ENCODE measurements at places on chromosomes 7 and 10.

DNA sequence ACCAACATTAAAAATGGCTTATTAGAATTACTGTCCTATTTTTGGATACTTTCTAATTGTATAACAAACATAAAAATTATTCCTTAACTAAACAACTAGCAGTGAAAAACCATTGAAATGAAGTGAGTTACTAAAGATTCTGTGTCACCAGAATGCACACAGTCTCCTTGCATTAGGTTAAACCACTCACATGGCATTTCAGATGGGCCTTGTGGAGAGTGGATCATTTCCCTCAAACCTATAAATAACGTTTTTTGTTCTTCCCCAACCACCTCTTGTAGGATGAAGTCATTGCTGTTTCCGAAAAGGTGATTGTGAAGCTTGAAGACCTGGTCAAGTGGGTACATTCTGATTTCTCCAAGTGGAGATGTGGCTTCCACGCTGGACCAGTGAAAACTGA lies 38.4 kb downstream of the ARID5B start:
- DNase-seq = no peak

- no peak for DNase-seq
Observed at GRCh38 chr10:78518224-78518623, 484.6 kb downstream of the RPS24 start.

DNA sequence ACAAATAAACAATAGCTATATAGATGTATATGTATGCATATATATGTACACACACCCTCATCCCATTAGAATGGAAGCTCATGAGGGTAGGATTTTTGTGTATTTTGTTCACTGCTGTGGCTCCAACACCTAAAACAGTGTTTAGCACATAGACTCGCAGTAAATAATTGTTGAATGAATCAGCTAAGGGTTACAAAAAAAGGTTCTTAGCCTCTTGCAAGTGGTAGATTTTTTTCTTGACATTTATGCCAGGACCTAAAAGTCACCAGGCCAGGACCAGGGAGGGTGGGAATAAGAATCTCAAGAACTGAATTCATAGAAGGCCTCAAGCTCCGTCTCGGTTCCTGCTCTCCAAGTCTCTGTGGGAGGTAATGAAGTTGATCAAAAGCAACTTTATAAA lies 82.5 kb upstream of the CAPZA2 start:
- no peak for DNase-seq

DNA sequence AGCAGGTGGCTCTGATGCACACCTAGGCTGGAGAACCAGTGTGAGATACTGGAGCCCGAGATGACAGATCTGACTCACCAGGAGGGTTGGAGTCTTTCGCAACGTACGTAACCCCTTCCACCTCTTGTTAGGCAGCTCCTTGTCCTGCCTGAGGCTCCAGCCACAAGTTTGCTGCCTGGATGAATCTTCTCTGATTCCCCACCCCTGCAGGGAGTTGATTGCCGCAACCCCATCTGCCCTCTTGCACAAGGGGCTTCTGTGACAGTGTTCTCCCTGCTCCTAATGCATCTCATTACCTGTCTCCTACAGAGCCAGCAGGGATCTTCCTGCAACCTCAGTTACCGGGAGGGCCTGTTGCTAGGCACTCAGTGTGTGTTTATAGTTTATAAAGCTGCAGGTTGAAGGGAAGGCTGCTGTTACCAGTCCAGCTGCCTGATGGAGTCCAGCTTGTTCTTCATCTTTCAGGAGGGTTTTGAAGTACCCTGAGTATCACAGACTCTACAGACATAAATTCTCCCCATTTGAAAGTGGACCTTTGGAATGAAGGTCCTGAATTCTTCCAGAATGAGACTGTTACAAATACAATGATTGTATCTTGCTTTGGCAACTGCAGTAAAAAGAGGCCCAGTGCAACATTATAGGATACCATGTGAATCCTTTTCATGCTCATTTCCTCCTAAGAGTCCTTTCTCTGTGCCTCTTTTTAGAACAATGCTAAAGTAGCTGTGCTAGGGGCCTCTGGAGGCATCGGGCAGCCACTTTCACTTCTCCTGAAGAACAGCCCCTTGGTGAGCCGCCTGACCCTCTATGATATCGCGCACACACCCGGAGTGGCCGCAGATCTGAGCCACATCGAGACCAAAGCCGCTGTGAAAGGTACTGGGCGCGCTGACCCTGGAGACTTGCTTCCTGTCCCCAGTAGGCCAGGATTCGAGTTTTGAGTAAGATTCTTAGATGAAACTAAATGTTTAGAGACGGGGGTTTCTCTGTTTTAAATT lies 6.5 kb downstream of the MDH2 start:
- no peak for DNase-seq

DNA sequence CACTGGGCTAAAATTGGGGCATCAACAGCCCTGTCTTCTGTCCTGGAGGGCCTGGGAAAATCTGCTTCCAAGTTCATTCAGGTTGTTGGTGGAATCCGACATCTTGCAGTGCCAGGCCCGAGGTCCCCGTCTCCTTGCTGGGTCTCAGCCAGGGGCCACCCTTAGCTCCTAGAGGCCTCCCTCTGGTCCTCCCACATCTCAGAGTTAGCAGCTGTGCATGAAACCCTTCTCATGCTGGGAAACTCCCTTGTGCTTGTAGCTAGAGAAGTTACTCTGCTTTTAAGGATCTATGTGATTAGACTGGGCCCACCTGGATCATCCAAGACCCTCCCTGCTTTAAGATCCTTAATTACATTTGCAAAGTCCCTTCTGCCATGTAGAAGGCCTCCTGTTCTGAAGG lies 15.3 kb downstream of the HIP1 start:
- DNase-seq = no peak

DNA sequence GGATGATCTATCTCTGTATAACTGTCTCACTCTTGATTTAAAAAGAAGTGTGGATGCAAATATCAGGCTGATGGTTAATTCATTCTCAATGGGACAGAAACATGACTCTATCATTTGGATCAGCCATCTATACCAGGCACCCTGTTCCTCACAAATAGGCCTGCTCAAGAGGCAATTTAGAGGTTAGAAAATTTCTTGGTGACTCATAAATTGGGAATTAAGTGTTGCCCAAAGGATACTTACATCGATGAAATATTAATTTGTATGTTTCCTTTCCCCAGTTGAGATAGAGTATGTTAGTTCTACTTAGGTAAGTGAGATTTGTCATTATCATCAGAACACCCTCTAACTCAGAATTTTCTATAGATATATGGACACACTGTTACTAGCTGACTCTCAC lies 57.7 kb downstream of the PRSS58 start:
- no peak for DNase-seq

DNA sequence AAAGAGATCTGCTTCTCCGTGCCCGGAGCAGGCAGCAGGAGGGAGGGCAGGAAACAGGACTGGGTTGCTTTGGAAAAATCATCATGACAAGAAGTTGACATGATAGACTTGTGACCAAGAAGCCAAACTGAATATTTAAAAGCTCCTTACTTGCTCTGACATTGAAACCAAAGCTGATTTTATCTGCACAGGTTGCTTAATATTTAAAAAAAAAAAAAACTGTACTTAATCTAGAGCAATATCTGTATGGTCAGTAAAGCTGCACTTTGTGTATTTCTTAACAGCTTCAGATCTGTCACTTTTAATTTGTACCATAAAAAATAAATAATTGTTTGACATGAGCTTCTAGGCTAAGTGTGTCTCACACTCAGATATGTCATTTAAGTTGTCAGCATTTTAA lies 97.9 kb upstream of the YAE1 start:
- DNase-seq = no peak

DNA sequence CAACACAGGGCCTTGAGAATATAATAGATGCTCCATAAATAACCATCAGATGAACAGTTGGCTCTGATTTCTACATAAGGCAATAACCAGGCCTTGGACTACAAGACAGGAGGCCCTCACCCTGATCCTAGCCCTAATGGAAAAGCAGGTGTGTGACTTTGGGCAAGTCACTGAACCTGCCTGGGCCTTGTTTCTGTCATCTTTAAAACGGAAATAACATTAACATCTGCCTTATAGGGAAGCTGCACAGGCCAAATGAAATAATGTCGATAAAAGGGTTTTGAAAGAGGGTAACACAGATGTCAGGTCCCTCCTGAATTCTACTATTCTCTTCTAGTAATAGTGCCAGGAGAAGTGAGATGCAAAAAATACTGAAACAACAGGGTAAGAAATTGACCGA lies 20.7 kb downstream of the PIK3AP1 start:
- DNase-seq = no peak

DNA sequence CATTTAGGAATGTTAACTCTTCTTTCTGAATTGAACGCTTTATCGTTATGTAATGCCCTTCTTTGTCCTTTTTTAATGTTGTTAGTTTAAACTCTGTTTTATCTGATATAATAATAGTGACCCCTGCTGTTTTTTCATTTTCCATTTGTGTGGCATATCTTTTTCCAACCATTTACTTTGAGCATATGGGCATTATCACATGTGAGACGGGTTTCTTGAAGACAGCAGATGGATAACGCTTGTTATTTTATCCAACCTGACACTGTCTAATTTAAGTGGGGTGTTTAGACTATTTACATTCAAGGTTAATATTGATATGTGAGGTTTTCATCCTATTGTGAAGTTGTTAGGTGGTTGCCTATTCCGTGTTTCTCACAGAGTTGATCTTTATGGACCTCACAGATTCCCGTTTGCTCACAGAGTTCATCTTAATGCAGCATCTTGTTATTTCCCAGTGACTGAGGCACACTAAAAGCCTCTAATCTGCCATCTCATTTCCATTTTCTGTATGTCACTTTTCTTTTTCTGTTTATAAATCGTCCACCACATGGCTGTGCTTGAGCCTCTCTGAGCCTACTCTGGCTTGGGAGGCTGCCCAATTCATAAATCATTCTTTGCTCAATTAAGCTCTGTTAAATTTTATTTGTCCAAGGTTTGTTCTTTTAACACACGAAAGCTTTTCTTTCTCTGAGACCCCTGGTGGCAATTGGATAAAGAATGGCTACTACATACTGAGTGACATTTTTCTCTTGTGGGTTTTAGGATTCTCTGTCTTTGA lies 286.2 kb downstream of the HTR7 start:
- DNase-seq = no peak

GRCh38 chr10:98240524-98240923 lies 27.5 kb downstream of the LOXL4 start:
- no peak for DNase-seq

DNA sequence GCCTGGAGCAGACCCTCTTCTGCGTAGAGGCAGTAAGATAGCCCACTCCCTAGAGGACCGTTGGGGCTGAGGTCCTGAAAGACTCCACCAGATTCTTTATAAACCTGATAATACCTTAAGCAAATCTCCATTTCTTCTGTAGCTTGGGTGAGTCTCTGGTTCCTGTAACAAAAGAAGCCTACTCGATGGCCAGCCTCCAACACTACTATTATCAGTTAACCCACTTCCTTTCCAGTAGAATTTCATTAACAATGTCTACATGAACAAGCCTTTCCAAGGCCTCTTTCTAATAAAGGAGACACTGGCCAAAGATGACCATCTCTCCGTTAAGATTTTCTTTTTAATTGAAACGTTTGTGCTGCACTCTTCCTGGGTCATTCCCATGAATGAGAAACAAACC lies 201.7 kb upstream of the KCTD7 start:
- DNase-seq = no peak

DNA sequence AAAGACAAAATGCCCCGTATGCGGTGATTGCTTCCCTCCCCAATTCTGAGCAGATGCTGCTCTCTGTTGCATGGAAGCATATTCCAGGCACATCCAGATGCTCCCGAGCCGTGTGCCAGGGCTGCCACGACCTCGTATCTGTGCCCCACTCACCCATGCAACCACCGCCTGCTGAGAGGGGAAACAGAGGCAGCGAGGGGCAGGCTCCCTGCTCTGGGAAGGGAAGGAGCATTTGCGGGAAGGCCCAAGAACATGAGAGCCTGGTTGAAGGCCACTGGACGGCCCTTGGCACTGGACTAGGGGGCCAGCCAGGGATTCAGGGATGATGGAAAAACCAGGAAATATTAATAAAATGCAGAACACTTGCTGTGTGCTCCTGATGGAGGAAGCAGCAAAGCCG lies 89.4 kb downstream of the CTBP2 start:
- no peak for DNase-seq

GRCh38 chr10:31000867-31001266 lies 30.8 kb downstream of the ZNF438 start:
- DNase-seq = no peak

- no peak for DNase-seq
Observed at GRCh38 chr7:88437132-88437531, 130.4 kb upstream of the STEAP4 start.

DNA sequence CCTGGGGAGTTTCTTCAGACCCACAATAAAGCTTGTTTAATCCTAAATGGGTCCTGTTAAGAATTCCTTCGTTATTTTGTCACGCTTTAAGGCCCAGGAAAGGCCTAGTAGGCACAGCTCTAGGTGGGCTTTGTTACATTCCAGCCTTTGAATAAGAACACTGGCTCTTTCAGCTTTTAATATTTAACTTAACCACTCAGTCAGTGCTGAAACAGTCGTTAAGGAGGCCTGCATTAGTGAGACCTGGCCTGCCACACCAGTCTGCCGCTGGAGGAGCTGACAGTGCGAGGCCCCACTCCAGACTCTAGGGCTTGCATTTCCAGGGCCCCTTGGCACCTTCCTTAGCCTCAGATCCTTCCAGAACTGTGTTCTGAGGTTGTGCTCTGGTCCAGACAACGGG lies 351.4 kb downstream of the GLRX3 start:
- DNase-seq = no peak

DNA sequence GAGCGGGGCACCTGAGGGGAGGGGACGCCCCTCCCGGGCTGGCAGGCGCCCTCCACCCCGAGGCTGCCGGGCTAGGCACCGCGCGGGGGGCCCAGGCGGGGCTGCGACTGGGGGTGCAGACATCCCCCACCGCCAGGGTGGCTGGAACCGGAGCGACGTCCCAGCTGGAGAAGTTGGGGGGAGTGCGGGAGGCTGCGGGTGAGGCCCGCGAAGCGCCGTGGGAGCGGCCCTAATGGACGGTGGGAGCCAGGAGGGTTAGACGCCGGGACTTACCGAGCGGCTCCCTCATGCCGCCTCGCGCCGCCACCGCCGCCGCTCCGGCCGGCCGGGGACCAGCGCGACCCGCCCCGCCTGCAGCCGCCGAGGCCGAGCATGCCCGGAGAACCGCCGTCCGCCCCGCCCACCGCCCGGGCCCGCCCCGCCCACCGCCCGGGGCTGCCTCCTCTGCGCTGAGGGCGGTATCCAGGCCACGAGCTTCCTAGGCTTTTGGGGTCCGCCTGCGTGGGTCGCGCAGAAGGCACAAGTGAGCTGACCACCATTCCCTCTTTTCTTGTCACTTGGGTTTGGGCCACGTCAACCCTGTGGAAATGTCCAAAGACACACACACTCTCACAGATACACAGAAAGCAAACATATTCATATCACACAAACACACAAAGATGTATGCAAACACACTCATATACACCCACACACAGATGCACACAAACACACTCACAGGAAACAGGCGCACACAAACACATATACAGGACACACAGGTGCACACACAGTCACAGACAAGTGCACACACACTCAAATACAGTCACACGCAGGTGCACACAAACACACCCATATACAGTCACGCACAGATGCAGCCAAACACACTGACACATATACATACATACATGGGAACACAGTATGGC lies at the start of gene JCAD:
Gene JCAD, minus strand, starts transcription at position 378 of the 899 bp plus-strand sequence. CDS start 11,774 bp downstream, outside the sequence.
- peak; percentile 73 for DNase-seq

DNA sequence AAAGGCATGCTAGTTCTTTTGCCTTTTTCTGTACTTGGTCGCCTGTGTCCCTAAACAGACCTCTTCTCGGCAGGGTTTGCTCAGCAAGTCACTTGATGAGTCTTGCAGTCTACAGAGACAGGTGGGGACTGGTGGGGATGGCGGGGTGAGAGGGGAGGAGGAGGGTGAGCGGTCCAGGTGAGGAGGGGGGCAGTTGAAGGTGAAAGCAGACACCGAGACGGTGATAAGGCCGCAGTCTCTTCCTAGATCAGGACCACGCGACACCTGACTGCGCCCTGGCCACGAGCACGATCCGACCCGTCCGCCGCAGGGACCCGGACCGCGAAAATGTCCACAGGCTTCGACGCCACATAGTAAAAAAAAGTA lies 566 bp downstream of the ASNS start:
- peak; percentile 59 for DNase-seq

All from GM23338 (cell line).